ENCODE measurements at places on chromosomes 7 and 10.

DNA sequence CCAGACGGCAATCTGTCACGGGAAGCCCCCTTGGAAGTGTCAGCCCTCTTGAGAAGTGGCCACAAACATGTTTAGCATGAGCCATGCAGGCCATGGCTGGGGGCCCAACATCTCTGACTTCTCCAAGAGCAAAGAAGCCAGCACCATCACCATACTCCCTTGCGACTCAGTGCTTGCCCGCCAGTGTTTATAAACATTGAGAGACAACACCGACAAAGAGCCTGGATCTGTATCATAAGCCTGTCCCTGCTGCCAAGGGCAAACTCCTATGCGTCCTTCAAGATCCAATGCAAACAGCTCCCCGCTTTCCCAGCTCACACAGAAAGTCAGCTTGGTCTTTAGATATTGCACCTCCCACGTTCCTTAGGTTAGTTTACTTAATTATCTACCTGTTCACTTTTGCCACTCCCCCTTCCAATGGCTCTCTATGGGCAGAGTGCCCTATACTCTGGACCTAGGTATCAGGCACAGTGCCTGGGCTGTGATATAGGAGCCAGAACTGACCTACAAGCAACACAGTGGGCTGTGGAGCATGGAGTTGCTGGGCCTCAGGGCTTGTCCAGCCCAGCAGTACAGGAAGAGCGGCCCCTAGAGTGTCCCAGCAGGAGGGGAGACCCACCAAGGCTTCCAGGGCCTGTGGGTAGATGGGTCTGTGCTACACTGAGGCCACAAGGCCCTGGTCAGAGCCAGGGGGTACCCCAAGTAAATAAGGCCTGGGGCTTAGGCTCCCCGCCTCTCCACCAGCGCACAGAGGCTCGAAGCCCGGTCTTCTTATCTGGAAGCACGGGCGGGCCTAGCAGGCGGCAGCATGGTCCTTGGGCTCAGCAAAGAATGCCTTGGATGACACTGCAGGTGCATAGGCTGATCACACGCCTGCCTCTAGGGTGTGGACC lies 37.7 kb downstream of the CAMK2B start:
- DNase-seq = peak; percentile 34

GRCh38 chr7:20785157-20786048 lies 1.3 kb downstream of the SP8 start:
- no peak for DNase-seq

- no peak for DNase-seq
These were observed 556.9 kb downstream of the TNS3 start for GRCh38 chr7:47024991-47025390.

DNA sequence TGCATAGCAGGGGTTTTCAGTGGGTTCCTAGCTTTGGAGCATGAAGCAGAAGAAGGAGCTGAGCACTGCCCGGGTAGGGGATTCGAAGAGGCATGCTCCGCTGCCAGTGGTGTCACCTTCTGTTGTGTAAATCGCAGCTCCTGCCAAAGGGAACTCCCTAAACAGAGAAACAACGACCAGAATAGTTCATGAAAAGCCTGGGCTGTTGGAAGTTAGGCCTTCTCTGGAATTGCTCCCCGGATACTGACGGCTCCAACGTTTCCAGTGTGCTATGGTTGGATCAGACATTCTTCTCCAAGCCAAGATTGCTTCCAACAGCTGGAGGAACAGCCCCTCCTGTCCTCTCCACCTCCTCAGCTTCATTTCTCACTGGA lies 546.0 kb upstream of the FZD8 start:
- no peak for DNase-seq

- DNase-seq = no peak
These were observed 37.0 kb downstream of the SNX13 start for GRCh38 chr7:17903337-17903736.

DNA sequence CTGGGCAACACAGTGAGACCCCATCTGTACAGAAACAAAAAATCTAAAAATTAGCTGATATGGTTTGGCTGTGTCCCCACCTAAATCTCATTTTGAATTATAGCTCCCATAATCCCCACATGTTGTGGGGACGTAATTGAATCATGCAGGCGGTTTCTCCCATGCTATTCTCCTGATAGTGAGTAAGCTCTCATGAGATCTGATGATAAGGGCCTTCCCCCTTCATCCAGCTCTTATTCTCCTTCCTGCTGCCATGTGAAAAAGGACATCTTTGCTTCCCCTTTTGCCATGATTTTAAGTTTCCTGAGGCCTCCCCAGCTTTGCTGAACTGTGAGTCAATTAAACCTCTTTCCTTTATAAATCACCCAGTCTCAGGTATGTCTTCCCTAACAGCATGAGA lies 136.5 kb downstream of the SFMBT2 start:
- no peak for DNase-seq

- DNase-seq = no peak
These were observed 297.2 kb upstream of the ZNF32 start for GRCh38 chr10:43945908-43946307.

- DNase-seq = no peak
These were observed 39.6 kb upstream of the CACNB2 start for GRCh38 chr10:18100669-18101068.

Measured in RWPE2 (cell line).